ENCODE measurements at places on chromosomes 12 and 14. TPM values are rescaled to one million over a fixed set of nuclear protein-coding genes. Genes with fewer than 3 reads are reported as not detected.

The NFE2 gene
- total RNA-seq: not detected

The SLC22A17 gene
- 72.3 TPM for total RNA-seq

GRCh38 chr12:124869059-124869665 is 5.5 kb upstream of the SCARB1 start:
- no peak for DNase-seq
- H3K27me3 ChIP-seq: no peaks in the 10 kb centered on the region
- peak overlapping the region; percentile 32 for H3K4me3 ChIP-seq
- H3K36me3 ChIP-seq: no peaks in the 10 kb centered on the region
- no peak overlapping the region for H3K27ac ChIP-seq
- peaks cover 3% of the 10 kb centered on the region for H3K4me1 ChIP-seq

- H3K27me3 ChIP-seq: no peaks in the 10 kb centered on the region
- no peak overlapping the region for H3K4me3 ChIP-seq
- H3K4me1 ChIP-seq: no peaks in the 10 kb centered on the region
- H3K36me3 ChIP-seq: no peaks in the 10 kb centered on the region
- DNase-seq: no peak
- H3K27ac ChIP-seq: no peak overlapping the region
Measured at GRCh38 chr12:48022676-48023385, 18.6 kb upstream of the COL2A1 start.

GRCh38 chr12:72511498-72511897 is 239.3 kb downstream of the TRHDE start:
- no peaks in the 10 kb centered on the region for H3K27me3 ChIP-seq
- no peaks in the 10 kb centered on the region for H3K4me1 ChIP-seq
- peak overlapping the region; percentile 20 for H3K4me3 ChIP-seq
- H3K36me3 ChIP-seq: no peaks in the 10 kb centered on the region
- no peak overlapping the region for H3K27ac ChIP-seq

The ACVRL1 gene
- 81.4 TPM for total RNA-seq

DNA sequence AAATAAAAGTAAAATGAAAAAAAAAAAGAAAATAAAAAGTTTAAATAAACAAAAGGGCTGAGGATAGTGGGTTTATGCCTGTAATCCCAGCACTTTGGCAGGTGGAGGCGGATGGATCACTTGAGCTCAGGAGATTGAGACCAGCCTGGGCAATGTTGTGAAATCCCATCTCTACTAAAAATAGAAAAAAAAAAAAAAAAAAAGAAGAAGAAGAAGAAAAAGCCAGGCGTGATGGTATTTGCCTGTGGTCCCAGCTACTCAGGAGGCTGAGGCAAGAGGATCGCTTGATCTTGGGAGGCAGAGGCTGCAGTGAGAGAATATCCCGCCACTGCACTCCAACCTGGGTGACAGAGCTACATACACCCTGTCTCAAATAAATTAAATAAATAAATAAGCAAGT is 3.9 kb downstream of the TAOK3 start:
- H3K4me1 ChIP-seq: peaks cover 8% of the 10 kb centered on the region
- H3K36me3 ChIP-seq: no peaks in the 10 kb centered on the region
- no peak overlapping the region for H3K27ac ChIP-seq
- H3K4me3 ChIP-seq: no peak overlapping the region
- DNase-seq: no peak

DNA sequence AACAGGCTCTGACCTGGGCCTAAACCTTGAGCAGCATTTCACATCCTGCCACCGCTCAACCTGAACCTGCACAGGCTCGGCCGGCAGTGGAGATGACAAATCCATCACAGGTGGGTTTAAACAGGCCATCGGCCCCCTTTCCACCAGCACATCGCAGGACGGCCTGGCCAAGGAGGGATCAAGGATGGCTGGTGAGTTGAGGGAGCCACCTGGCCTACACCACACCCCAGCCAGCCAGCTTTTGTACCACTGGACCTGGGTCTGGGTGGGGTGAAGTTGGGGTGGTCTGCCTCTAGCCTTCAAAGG is 14.2 kb downstream of the MMAB start:
- no peak for DNase-seq
- no peaks in the 10 kb centered on the region for H3K4me1 ChIP-seq
- H3K4me3 ChIP-seq: no peak overlapping the region
- peaks cover 12% of the 10 kb centered on the region for H3K36me3 ChIP-seq

The PMEL gene
- total RNA-seq: not detected

The CLEC4C gene
- not detected for total RNA-seq

- H3K27me3 ChIP-seq: no peaks in the 10 kb centered on the region
- H3K4me3 ChIP-seq: no peak overlapping the region
- H3K4me1 ChIP-seq: peaks cover 10% of the 10 kb centered on the region
- no peaks in the 10 kb centered on the region for H3K36me3 ChIP-seq
Measured at GRCh38 chr12:105406497-105406896, 76.0 kb downstream of the C12orf75 start.

The RASAL1 gene
- total RNA-seq: 2.0 TPM

DNA sequence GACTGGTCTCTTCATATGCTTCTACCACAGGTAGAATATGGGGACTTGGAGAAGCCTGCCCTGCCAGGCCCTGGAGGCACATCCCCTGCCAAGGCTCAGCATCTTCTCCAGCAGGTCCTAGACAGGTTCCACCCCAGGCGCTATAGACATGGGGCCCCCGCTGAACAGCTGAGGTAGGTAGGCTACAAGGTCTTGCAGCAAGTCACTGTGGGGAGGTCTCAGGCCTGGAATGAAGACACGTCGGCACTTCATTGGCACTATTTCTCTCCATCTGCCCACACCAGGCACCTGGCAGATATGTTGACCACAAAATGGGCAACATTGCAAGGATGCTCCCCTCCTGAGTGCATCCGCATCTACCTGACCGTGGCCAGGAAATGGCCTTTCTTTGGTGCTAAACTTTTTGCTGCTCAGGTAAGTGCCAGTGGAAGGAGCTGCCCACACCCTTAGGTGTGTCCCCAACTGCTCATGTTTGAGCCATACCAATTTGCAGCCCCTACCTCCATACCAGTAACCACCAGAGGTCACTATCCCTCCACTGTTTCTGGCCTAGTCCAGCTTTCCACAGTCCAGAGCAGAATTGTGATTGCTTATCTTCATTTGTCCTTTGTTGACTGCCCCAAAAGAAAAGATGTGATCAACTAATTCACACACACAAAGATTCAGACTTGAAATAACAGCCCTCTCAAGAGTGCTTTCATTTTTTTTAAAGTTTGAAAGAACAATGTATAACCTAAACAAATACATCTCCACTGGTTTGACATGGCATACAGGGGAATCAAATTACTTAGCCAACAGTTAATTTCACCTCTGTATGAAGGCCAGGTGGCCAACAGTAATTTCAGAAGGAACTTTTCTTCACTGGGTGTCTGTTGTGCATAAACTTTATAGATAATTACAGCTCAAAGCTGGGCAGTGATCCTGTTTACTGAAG is 16.1 kb downstream of the PIGH start:
- no peak overlapping the region for H3K27ac ChIP-seq
- H3K27me3 ChIP-seq: no peaks in the 10 kb centered on the region
- peaks cover 8% of the 10 kb centered on the region for H3K36me3 ChIP-seq
- DNase-seq: no peak
- H3K4me1 ChIP-seq: no peaks in the 10 kb centered on the region

The RNFT2 gene
- 1.5 TPM for total RNA-seq

GRCh38 chr12:46900734-46901463 is 75.1 kb upstream of the SLC38A4 start:
- H3K4me3 ChIP-seq: no peak overlapping the region
- H3K4me1 ChIP-seq: no peaks in the 10 kb centered on the region
- no peak overlapping the region for H3K27ac ChIP-seq

The FGFR1OP2 gene
- 79.6 TPM for total RNA-seq

- H3K4me3 ChIP-seq: no peak overlapping the region
- H3K27ac ChIP-seq: no peak overlapping the region
- no peaks in the 10 kb centered on the region for H3K36me3 ChIP-seq
- no peak for DNase-seq
- H3K4me1 ChIP-seq: peaks cover 24% of the 10 kb centered on the region
Measured at GRCh38 chr14:101373690-101374295, 187.5 kb upstream of the DIO3 start.

GRCh38 chr12:106115440-106115839 is 23.3 kb downstream of the NUAK1 start:
- H3K4me1 ChIP-seq: peaks cover 86% of the 10 kb centered on the region
- no peaks in the 10 kb centered on the region for H3K27me3 ChIP-seq
- H3K36me3 ChIP-seq: no peaks in the 10 kb centered on the region
- no peak for DNase-seq
- no peak overlapping the region for H3K4me3 ChIP-seq
- H3K27ac ChIP-seq: no peak overlapping the region

DNA sequence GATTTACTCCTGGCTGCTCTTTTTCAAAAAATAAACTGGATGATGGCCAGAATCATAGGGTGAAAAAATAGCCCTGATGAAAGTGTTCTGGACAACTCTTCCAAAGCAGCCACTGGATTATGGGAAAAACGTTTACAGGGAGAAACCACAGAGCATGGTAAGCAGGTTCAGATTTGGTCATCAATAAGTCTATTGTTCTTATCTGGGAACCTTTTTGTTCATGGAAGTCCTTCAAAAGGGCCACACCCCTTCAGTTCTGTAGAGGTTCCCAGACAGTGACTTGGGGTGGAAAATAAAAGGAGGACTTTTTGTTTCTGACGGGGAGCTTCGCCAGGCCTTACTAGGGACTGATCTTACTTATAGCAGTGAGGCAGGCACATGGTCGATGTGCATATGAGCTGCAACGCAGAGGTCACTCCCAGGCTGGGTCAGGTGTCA is 117.4 kb upstream of the SLC38A2 start:
- no peak overlapping the region for H3K4me3 ChIP-seq
- peak overlapping the region; percentile 25 for H3K27ac ChIP-seq
- no peak for DNase-seq
- H3K4me1 ChIP-seq: peaks cover 51% of the 10 kb centered on the region
- H3K36me3 ChIP-seq: no peaks in the 10 kb centered on the region

The SLCO1B1 gene
- total RNA-seq: not detected

GRCh38 chr12:125163148-125163547 is 97.9 kb downstream of the AACS start:
- no peaks in the 10 kb centered on the region for H3K4me1 ChIP-seq
- no peaks in the 10 kb centered on the region for H3K27me3 ChIP-seq
- H3K36me3 ChIP-seq: no peaks in the 10 kb centered on the region
- DNase-seq: no peak

The DAO gene
- not detected for total RNA-seq

DNA sequence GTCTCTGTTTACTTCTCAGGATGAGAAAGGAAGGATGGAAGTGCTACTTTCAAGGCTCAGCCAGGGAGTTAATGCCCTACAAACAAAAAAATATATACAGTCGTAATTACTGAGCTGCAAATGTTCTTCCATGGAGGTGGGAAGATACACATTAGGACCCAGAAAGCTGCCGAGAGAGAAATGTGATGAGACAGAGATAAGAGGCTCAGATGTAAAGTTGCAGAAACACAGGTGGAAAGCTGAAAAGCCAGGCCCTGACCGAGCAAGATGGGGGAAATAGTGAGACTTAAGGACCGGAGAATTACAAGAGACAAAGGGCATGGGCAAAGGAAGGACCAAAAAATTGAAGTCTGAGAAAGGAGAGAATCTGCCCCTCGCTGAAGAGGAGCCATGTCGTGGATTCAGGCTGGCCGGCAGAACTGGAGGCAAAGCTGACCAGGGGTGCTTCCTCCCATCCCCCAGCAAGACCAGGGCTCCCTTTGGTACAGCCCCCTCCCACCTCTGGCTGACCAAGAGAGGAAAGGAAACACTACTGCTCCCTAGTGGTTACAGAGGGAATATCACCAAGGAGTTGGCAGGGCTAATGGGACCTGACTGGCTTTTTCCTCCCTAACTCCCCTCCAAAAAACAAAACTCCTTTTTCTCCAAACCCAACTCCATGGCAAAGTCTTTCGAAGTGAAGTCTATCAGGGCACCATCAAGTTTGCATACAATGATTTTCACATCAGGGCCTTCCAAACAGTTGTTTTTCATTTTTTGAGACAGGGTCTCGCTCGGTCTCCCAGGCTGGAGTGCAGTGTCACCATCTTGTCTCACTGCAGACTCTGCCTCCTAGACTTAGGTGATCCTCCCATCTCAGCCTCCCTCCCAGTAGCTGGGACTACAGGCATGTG is 12.1 kb downstream of the ZFHX2 start:
- no peak for DNase-seq
- H3K27ac ChIP-seq: no peak overlapping the region
- H3K27me3 ChIP-seq: no peaks in the 10 kb centered on the region
- H3K4me1 ChIP-seq: no peaks in the 10 kb centered on the region
- H3K36me3 ChIP-seq: no peaks in the 10 kb centered on the region

The FOXN3 gene
- 141 TPM for total RNA-seq

DNA sequence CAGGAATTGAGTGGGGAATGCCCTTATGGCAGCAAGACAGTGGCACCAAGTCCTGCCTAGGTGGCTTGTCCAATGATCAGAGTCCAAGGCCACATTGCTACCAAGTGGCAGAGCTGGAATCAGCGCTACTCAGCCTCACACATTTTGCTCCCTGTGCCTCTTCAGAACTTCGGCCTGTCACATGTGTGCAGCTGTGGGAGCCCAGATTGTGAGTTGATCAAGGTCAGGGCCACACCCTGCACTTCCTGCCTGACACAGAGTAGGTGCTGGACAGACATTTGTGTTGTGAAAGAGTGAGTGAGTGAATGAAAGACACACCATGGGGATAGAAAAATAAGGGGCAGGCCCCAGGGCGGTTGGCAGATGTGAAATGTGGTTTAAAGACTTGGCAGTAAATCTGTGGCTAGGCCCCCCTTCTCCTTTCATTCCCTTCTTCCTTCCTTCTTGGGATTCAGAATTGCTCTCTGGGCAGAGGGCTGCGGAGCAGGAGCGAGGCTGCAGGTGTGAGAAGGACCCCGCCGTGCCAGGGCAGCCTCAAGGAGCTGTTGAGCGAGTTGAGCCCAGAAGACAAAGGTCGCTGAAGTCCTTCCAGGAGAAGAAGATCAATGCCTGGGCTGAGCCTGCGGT is 83.5 kb downstream of the SLC25A47 start:
- H3K27ac ChIP-seq: no peak overlapping the region
- H3K4me1 ChIP-seq: no peaks in the 10 kb centered on the region
- no peak overlapping the region for H3K4me3 ChIP-seq
- no peak for DNase-seq
- no peaks in the 10 kb centered on the region for H3K36me3 ChIP-seq
- no peaks in the 10 kb centered on the region for H3K27me3 ChIP-seq

The TSPAN19 gene
- not detected for total RNA-seq

DNA sequence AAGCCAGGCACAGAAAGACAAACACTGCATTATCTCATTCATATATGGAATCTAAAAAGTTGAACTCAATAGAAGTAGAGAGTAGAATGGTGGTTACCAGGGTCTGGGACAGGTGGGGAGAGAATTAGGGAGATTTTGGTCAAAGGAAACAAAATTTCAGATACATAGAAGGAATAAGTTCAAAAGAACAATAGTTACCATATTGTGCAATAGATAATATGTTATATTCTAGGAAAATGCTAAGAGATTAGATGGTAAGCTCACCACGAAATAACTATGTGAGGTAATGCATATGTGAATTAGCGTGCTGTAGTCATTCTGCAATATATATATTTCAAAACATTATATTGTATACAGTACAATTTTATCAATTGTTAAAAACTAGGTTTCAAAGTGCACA is 442.5 kb downstream of the KCNH5 start:
- no peak for DNase-seq
- no peak overlapping the region for H3K4me3 ChIP-seq
- no peaks in the 10 kb centered on the region for H3K4me1 ChIP-seq

DNA sequence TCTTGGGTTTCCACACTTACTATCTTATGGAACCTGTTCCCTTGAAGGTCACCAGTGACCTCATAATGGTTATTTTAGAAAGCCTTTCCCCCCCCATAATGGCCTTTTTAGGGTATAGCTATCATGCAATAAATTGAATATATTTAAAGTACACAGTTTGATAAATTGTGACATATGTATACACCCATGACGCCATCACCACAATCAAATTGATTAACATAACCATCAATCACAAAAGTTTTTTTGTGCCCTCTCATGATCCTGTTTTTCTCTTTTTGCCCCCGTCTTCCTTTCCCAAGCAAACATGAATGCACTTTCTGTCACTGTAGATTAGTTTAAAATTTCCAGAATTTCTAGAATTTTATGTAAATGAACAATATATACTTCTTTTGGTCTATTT is 28.7 kb upstream of the OR4E1 start:
- DNase-seq: no peak
- H3K4me3 ChIP-seq: no peak overlapping the region
- H3K4me1 ChIP-seq: no peaks in the 10 kb centered on the region

Data from thoracic aorta (tissue), 2 donors.